ENCODE measurements at places on chromosomes 13 and 19.

- no peak for DNase-seq
These were observed at the start of gene ONECUT3 for GRCh38 chr19:1752757-1753728. Gene ONECUT3, plus strand, starts transcription at chr19:1753506. Its CDS starts 157 bp downstream, at chr19:1753663.

DNA sequence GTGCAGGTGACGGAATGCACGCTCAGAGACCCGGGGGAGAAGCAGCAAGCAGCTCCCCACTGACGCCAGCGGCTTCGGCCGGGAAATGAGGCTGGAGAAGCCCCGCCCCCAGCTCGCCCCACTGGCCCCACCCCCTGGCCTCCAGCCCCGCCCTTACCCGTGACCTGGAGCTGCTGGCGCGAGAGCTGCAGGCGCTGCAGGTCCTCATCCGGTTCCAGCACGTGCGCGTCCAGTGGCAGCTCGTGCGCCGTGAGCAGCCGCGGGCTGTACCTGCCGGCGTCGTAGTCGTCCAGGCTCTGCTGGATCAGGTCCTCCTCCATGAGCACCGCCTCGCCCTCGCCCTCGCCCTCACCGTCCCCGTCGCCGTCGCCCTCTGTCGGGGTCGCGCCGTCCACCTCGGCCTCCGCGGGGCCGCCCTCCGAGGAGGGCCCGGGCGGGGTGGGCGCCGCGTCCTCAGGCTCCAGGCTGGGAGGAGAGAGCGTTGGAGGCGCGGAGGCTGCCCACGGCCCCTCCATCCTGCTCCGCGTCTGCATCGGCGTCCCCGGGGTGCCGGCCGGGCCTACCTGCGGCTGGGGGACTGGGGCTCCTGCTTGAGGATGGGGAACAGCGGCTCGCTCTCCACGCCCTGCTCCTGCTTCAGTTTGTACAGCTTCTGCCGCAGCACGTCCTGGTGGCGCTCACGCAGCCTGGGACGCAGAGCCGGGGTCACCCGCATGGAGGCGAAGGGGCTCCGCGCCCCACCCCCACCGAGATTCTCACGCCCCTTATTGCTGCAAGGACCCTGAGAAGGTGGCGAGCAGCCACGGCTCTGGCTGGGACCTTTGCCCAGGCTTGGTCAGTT lies 6.4 kb upstream of the TBXA2R start:
- no peak for DNase-seq

GRCh38 chr19:42081584-42082203 lies 5.7 kb downstream of the ZNF574 start:
- DNase-seq, result no peak

DNA sequence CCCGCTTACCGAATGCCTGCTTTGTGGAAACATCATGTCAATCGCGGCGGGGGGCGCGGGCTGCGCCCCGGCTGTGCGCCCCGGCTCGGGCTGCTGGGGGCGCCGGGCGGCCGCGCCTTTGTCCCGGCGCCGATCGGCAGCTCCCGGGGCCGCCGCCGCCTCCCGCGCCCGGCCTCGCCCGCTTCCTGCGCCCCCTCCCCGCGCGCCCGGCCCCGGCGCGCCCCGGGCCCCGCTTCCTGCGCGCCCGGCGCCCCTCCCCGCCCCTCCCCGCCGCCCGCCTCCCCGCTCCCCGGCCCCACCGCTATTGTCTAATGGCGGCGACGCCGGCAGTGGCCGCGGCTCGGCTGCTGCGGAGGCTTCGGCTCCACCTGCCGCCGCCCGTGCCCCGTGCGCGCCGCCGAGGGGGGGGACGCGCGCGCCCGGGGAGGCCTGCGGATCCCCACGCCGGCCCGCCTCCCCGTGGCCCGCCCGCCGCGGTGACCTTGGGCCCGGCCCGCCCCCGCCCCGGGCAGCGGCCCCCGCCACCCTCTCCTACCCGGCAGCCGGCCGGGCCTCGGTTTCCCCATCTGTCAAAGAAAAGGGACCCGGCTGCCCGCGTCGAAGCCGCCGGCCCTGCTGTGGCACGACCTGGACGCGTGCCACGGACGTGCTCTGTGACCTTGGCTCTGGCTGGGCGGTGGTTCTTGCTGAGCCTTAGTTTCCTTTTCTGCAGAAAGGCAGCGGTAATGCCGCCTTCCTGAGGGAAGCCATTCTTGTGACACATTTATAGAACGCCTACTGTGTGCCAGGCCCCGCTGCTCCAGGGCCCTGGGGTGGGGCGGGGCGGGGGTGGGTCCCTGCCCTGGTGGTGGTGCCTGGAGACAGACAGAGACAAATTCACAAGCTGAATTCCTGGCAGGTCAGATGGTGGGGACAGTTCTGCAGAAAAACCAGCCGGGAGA lies at the start of gene TLE5:
TSS of gene TLE5 (minus strand) at position 331 of the 941 bp plus-strand sequence. CDS start at position 36, 295 bp downstream.
- DNase-seq, result peak; percentile 66

- DNase-seq, result no peak
These were observed 28.6 kb upstream of the CYP2B6 start for GRCh38 chr19:40962460-40962961.

- no peak for DNase-seq
These were observed 22.4 kb upstream of the FFAR2 start for GRCh38 chr19:35425682-35426081.

GRCh38 chr13:27168906-27169657 lies 2.5 kb downstream of the USP12 start:
- peak; percentile 2 for DNase-seq

DNA sequence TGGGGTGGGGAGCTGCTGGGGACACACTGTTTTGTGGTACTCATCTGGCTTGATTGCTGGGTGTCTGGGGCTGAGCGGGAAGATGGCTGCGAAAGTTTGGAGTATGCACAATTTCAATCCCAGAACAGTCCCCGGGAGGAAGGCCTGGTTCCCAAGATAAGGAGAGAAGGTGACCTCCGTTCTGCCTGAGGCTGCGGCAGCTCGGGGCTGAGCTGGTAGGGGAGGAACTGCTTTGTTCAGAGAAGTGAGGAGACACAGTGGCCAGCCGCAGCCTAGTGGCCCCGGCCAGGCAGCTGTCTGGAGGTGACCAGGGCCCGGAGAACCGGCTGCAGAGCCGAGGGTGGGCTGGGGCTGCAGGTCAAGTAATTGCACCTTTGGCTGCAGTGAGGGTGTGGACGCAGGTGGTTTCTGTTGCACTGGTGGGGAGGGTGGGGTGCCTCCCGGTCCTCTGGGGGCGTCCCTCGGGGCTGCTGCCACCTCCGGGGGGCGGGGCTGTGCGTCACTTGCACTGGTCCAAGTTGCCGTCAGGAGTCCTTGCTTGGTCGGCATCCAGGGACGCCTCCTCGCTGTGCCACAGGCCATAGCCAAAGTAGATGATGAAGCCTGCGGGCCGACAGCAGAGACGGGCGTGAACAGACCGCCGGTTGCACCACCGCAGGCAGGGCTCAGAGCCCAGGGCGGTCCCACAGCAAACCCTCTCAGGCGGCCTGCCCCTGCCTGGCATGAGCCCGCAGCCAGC lies 81.3 kb downstream of the SLC7A1 start:
- DNase-seq, result no peak

DNA sequence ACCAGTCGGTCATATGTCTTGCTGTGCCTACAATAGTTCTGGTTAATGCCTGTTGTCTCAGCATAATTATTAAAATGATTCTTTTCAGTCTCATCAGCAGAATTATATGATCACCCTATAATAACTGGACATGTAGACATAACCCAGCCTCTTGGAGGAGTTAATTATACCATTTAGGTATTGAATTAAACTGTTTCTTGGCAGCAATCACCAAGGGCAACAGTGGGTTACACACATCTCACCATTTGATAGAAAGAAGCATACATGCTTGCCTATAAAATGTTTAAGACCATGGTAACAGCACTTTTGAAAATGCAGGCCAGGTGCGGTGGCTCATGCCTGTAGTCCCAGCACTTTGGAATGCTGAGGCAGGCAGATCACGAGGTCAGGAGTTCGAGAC lies 184.6 kb downstream of the RGCC start:
- no peak for DNase-seq

DNA sequence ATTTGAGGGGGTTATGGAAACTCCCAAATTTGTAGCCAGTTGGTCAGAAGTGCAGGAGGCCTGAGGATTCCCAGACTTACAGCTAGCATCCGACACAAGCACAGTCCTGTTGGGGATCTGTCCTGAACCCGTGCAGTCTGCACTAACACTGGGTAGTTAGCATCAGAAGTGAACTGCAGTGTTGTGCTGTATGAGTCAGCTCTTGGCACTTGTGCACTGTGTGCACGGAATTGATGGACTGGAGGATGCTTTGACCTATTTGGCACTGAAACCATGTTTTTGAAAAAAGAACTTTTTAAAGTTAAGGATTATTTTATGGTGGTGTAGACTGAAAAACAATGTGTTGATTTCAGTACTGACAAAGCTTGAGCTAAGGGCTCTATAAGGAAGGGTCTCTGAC lies 279.0 kb downstream of the NHLRC3 start:
- DNase-seq, result no peak

GRCh38 chr19:57559008-57559403 lies 657 bp downstream of the ZNF550 start:
- no peak for DNase-seq
